ENCODE measurements at places on chromosomes 1 and 21. TPM values are rescaled to one million over a fixed set of nuclear protein-coding genes. Genes with fewer than 3 reads are reported as not detected.

Gene RGSL1
- total RNA-seq: not detected

Gene PADI1
- 0.13 TPM for total RNA-seq

Gene AHCTF1
- 21.1 TPM for total RNA-seq

Gene TENT5C
- 6.6 TPM for total RNA-seq

Gene SLC1A7
- total RNA-seq: not detected

Gene C8B
- total RNA-seq: not detected

Gene CR1L
- total RNA-seq: 0.22 TPM

Gene S100A16
- total RNA-seq: 45.4 TPM

Gene GREM2
- 2.0 TPM for total RNA-seq

Gene ADIPOR1
- total RNA-seq: 53.1 TPM

Gene ABCG1
- total RNA-seq: 8.6 TPM

Gene LAPTM5
- total RNA-seq: 5.6 TPM

Gene MAP10
- 2.9 TPM for total RNA-seq

Gene DNASE2B
- total RNA-seq: 0.09 TPM

Gene MROH9
- total RNA-seq: 0.09 TPM

Gene ACTL8
- not detected for total RNA-seq

Gene GSTM1
- total RNA-seq: 15.3 TPM

Gene KIAA1614
- 11.7 TPM for total RNA-seq

Gene ELAPOR1
- total RNA-seq: 0.27 TPM

Gene OR2T33
- total RNA-seq: not detected

Gene PPIE
- total RNA-seq: 35.3 TPM

Gene PADI2
- total RNA-seq: 37.2 TPM

Gene PGBD5
- total RNA-seq: 10.3 TPM

Gene ORC1
- total RNA-seq: 2.9 TPM

Gene IGSF9
- 0.13 TPM for total RNA-seq

Gene CASZ1
- 30.8 TPM for total RNA-seq

Gene GABPA
- total RNA-seq: 23.2 TPM

Gene TIMM17A
- total RNA-seq: 31.3 TPM

Gene OR2T29
- not detected for total RNA-seq

Gene MSH4
- total RNA-seq: 0.44 TPM

Gene CCDC185
- not detected for total RNA-seq

Gene TINAGL1
- 31.8 TPM for total RNA-seq

Gene HSF2BP
- total RNA-seq: 1.2 TPM

Gene FGR
- total RNA-seq: 1.4 TPM

Gene ALX3
- total RNA-seq: not detected

Gene LEFTY1
- 0.44 TPM for total RNA-seq

Gene LAMC2
- total RNA-seq: 0.71 TPM

Gene TBX15
- 41.4 TPM for total RNA-seq

Gene PLA2G2F
- total RNA-seq: not detected

Gene BNIPL
- total RNA-seq: 0.53 TPM

Gene KANK4
- 6.6 TPM for total RNA-seq

Gene CFAP141
- not detected for total RNA-seq

Gene TNFRSF14
- 11.2 TPM for total RNA-seq

Gene ILDR2
- total RNA-seq: 2.5 TPM

Gene SZT2
- total RNA-seq: 18.8 TPM

Gene RHOU
- 16.5 TPM for total RNA-seq

Measured in muscle of leg (tissue), 16 donors.